G401 (cell line): ENCODE measurements at places on chromosomes 12 and 14.

- DNase-seq: no peak
Measured at GRCh38 chr12:76006028-76006925, 25.3 kb downstream of the PHLDA1 start.

DNA sequence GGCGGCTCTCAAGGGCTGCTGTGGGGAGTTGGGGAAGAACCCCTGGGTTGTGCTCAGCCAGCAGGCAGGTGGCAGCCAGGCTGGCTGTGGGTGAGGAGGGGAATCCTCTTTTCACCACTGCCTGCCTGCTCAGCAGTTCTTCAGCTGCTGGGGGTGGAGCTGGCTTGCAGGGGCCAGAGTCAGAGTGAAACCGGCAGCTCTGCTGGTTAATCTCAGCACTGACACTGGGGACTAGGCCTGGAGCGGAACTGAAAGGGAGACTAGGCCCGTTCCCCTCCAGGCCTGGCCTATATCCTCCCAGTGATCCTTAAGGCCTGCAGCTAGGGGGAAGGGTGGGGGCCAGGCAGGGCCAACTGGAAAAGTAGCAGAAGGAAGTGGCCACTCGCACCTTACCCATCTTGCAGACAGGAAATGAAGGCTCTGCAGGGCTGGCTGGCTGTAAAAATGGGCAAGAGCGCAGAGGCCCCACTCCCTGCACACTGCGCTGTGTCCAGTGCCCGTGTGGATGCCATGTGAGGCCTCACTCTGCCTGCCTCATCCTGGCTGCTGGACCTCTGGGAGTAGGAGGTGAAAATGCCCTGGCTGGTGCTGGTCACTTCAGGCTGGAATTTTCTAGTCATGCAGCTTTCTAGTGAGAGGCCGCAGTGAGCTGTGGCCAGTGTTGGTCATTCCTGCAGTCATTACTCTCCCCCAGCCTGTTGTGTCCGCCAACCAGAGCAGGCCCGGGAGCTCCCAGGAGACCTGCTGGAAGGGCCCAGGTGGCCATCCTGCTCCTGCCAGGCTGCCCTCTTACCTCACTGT lies 39.4 kb downstream of the SH2B3 start:
- DNase-seq: no peak

DNA sequence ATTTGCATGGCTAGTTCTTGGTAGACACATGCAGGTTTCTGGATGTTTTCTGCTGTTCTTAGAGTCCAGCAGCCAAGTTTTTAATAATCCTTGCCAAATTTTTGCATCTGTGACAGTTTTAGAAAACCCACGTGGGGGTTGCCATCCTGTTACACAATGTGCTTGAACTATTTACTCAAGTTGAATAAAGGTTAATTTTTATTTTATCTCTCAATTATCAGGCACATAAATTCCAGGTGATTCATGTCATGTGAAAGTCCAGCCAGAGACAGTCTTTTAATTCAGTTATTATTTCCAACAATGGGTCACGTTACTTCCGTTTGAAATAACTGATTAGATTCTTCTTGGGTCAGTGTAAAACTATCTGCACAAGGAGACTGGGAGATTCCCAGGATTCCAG lies 15.7 kb downstream of the MYRFL start:
- DNase-seq: no peak

DNA sequence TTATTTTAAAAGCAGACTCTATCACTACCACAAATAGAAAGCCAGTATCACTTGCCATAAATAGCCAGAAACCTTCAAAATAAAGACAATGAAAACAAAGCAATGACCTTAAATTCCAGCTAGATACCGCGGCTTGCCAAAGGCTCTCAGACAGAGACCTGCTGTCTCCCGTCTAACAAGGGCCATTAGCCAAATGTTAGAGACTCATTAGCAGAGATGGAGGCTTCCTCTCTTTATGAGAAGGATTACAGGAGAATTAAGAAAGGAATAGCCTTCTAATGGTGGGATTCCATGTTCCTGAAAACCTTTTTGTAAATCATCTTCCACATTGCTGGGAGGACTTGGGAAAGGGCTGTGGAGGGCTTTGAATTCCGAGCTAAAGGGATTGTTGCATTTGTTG lies 206.7 kb downstream of the AACS start:
- peak; percentile 34 for DNase-seq

- no peak for DNase-seq
Measured at GRCh38 chr14:97290065-97290464, 492.9 kb downstream of the VRK1 start.

- no peak for DNase-seq
Measured at GRCh38 chr12:90770861-90771260, 184.1 kb downstream of the CCER1 start.

GRCh38 chr12:43586646-43587245 lies 34.7 kb upstream of the ADAMTS20 start:
- DNase-seq: no peak

GRCh38 chr12:94725375-94726168 lies 75.2 kb upstream of the TMCC3 start:
- no peak for DNase-seq

GRCh38 chr14:50528000-50528399 lies 4.4 kb downstream of the MAP4K5 start:
- no peak for DNase-seq

GRCh38 chr12:58372298-58372697 lies 430.9 kb downstream of the ATP23 start:
- no peak for DNase-seq

DNA sequence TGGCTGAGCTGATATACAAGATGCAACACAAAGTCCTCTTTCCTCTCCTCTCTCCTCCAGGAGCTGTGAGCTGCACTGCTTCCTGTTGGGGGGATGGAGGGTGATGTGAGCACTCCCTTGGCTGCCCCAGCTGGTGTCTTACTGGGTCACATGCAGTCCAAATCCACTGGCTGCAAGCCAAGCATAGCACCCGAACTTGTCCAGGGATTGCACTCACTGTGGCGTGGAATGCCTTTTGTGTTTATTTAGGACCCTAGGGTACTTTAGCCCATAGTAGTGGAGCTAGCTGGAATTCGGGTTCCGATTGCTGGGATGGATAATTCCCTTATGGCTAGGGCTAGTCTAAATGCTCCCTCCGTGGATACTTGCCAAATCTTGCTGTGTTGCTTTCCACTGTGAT lies 424.9 kb upstream of the SYT1 start:
- DNase-seq: no peak

GRCh38 chr14:71473843-71474242 lies 458.4 kb upstream of the RGS6 start:
- DNase-seq: no peak

GRCh38 chr14:101552786-101553231 lies 8.5 kb upstream of the DIO3 start:
- no peak for DNase-seq

- no peak for DNase-seq
Measured at GRCh38 chr14:75595226-75595625, 16.8 kb downstream of the FLVCR2 start.

DNA sequence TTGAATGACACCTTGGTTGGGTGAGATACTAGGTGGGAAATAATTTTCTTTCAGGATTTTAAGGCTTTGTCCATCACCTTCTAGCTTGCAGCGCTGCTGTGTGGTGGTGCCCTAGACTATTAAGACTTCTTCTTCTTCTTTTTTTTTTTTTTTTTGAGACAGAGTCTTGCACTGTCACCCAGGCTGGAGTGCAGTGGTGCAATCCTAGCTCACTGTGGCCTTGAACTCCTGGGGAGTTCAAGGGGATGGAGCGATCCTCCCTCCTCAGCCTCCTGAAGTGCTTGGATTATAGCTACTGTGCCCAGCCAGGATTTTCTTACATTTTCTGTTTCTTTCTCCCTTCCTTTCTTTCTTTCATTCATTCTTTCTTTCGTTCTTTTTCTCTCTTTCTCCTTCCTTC lies 10.3 kb upstream of the MTA1 start:
- DNase-seq: no peak

GRCh38 chr12:88752183-88752582 lies 171.9 kb upstream of the KITLG start:
- no peak for DNase-seq

DNA sequence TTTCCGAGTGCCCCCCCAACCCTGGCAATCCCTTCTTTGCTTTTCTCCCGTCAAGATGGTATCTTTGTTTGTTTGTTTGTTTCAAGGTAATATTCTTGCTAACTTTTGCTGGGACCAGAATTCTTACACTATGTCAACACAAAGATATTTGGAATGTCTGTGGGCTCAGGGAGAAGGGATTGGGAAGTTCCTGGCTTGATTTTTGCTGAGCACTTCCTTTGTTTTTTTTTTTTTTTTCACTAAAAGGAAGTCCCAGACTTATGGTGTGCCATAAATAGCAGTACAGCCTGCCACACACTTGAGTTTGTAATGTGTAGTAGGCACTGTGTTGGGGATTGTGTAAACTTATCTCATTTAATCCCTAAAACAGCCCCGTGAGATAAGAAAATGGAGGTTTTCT lies 11.2 kb upstream of the RNU6-7 start:
- no peak for DNase-seq

- DNase-seq: peak; percentile 25
Measured at GRCh38 chr12:31588976-31589375, 2.0 kb downstream of the DENND5B start.

GRCh38 chr12:57623811-57624390 lies 9.1 kb downstream of the B4GALNT1 start:
- DNase-seq: no peak

DNA sequence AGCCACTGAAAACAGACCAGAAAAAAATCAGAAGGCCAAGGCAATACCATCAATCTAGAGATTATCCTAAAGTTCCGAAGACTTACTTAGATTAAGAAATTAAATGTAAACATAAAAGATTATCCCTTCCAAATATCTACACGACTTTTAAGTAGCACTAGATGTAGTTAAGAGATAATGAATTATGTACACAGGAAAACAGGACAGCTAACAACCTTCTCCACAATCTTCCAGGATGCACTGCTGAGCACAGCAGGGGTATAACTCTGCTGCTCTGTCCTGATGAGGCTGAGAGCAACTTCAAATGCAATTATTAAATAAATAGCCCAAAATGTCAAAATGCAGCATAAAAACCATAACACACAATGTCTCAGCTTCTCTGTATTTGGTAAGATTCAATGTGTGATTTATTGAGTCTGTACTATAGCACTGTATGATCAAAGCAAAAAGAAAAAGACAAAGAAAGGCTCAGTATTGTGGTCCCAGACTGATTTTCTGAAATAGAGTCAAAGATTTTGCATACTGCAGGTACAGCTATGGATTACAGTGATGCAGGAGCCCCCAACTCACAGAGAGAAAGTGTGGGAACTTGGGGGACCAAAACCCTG lies 56.9 kb downstream of the TMTC1 start:
- no peak for DNase-seq

DNA sequence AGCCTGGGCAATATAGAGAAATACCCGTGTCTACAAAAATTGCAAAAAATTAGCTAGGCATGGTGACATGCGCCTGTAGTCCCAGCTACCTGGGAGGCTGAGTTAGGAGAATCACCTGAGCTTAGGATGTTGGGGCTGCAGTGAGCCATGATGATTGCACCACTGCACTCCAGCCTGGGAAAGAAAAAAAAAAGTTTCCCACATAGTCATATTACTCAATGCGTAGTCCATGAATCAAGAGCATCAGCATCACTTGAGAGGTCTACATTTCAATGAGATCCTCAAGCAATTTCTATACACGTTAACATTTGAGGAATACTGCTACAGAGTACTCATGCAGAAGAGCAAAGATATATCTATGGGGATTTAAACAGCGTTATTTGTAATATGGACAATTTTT lies 5.2 kb upstream of the LRRC23 start:
- DNase-seq: no peak

GRCh38 chr12:46360908-46361666 lies 11.5 kb downstream of the SLC38A2 start:
- DNase-seq: no peak

DNA sequence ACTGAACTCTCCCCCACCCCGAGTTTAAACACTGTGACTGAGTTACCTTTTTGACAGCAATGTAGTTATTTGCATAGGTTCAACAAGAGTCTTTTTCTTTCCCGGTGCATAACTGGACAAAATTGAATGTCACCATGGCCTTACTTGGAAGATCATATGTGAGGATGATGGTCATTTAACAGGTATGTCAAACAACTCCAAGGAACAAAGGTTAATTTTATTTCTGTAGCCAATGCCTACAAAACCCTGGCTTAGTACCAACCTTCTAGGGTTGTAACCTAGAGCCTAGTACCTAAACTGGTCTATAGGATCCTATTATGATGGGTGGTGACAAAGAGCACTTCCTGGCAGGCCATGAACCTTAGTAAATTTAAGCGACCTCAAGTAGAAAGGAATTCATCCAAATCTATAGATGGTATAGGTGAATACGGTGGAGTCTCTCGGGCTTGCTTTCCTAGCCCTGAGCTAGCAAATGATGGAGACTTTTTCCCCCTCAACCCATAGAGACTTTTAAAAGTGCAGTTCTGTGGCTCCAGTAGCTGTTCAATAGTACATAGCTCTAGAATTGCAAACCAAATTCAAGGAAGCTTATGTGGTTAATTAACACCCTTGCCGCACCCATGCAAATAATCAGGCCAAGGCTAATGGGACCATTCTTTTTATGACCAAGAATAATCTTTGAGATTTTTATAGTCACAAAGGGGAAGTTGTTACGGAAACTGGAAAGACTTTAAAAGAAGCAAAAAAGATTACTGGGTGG lies 89.0 kb downstream of the SLC38A1 start:
- DNase-seq: no peak

GRCh38 chr14:39179042-39179441 lies 4.0 kb downstream of the PNN start:
- DNase-seq: no peak

DNA sequence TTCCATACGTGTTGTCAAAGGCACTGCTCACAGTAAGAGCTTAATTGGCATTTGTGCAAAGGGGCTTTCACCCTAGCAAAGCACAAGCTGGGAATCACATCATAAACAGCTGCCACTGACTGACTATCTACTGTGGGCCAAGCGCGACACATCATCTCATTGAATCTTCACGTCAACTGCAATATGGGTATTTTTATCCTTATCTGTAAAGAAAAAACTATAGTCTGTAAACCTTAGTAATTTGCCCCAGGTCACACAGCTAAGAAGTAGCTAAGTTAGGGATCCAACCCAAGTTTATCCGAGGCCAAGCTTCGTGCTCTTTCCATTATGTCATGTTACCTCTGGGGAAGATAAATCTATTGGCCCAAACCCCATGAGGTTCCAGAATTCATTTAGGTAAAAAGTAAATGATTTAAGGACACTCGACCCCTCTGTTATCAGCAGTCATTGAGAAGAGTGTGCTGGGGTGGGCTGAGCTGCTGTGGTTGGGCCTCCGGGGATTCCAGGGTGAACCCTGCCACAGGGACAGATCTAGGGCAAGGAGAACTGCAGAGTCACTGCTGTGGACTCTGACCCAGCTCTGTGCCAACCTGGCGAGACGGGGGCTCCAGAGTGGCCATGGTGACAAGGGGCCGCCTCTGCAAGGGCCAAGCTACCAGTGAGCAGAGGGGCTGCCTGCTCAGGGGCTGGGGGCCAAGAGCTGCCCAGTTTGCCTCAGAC lies 27.6 kb downstream of the NCKAP5L start:
- no peak for DNase-seq

DNA sequence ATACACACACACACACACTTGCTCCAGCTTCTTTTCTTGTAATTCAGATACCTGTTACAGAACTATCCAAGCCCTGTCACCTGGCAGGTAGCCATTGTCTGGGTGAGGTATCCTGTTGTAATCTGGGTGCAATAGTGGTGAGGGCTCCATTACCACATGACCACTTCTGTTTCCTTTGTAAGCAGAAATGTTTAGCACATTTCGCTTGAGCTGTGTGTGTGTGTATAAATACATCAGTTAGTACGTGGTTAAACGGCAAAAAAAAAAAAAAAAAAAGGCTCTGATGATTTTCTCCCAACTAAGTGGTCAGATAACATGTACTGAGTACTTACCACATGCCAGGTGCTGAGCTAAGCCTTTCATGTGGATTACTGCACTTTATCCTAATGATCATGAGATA lies 129.3 kb upstream of the SSTR1 start:
- DNase-seq: no peak

GRCh38 chr14:80427101-80427500 lies 215.8 kb upstream of the DIO2 start:
- no peak for DNase-seq
